NCI-H524 treated with DMSO at 0.1 percent for 48 hours (cell line): ENCODE measurements at places on chromosomes 7 and 10.
A peak's percentile ranks its signal among the peaks of the same experiment; 100 is the strongest.

DNA sequence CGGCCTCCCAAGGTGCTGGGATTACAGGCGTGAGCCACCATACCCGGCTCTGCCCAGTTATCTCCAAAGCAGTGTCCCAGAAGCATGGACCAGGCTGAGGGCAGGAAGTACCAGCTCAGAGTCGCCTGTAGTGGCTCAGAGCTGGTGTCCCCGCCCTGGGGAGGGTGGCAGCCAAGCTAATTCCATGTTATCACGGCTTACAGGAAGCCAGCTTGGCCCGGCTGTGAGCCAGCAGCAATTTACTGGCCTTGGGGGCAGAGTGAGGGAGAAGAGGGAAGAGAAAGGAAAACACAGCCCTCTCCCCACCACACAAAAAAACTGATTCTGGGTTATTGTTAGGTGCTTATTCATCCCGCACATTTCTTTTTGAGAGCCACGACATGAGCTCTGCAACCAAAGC lies 88.1 kb downstream of the HIP1 start:
- no peak for DNase-seq

DNA sequence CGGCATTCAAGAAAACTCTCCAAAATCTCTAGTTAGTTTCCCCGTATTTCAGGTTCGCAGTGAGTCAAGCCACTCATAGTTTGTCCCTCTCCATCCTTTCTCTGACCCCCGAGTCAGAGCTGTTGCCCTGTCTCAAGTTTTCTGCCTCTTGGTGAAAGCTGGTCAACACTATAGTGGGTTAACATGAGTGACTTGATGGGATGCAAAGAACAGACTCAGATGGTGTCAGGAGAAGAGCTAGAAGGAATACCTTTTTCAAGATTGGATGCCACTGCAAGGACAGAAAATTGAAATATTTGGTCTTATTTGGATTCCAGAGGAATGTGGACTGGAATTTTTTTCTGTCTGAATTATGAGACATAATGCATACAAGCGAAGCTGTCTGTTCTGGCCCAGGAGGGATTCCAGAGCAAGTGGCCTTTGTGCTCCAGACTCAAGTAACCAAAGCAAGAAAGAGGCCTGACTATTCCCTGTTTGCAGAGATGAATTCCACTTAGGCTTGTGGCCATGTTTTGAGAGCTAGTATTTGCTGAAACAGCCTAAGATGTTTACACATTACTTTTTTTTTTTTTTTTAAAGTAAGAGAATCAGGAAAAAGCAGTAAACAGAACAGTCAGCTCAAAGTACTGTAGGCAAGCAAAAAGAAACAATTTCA lies 67.4 kb downstream of the VWC2 start:
- no peak for DNase-seq

DNA sequence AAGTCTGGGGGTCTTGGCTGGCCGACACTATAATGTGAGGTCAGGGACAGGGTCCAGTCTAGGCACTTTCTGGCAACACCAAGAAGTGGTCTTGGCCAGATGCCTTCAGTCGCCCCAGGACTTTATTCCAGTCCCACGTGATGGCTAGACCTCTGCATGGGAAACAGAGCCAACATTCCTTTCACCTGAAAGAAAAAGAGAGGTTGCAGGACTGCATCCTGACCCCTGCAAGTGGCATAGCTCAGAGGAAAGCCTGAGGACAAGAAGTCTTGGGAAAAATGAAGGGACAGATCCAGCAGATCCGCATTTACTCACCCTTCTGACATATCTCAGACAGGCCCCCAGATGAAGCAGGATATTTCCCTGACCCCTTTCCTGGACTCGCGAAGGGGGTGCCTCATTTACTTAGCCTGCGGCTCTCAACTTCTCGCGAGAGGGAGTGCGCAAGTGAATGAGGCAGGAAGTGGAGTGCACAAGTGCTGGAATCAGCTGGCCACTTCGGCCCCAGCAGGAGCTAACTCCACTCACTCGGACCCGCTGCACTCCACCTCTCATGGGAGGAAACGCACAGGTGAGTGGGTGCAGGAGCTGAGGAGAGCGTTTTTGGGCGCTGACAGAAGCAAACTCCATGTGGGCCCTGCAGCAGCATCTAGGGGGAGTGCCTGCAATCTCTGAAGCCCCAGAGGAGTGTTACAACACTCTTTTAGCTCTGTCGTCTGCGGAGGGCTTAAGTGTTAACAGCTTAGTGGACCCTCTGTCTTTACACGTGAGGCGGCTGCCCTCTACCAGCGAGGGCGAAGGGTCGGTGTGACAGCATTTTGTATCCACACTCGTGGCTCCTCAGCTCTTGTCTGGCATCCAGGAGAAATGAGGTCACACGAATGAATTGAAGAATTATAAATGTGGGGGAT lies 916.2 kb upstream of the GHITM start:
- DNase-seq: no peak

- peak; percentile 57 for DNase-seq
Observed at GRCh38 chr7:131111081-131111576, 216.5 kb upstream of the MKLN1 start.

DNA sequence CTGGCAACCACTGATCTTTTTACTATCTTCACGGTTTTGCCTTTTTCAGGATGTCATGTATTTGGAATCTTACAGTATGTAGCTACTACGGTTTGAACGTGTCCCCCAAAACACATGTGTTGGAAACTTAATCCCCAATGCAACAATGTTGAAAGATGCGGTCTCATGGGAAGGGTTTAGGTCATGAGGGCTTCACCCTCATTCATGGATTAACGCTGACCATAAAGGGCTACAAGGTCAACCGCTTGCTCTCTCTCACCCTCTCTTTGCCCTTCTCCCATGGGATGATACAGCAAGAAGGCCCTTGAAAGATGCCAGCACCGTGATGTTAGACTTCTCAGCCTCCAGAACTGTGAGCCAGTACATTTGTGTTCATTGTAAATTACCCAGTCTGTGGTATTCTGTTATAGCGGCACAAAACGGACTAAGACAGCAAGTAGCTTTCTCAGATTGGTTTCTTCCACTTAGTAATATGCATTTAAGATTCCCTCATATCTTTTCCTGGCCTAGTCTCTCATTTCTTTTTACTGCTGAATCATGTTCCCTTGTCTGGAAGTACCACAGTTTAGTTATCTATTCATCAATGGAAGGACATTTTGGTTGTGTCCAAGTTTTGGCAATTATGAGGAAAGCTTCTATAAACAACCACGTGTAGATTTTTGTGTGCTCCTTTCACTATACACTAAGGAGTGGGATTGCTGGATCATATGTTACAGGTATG lies 3.0 kb upstream of the CRYGN start:
- no peak for DNase-seq

DNA sequence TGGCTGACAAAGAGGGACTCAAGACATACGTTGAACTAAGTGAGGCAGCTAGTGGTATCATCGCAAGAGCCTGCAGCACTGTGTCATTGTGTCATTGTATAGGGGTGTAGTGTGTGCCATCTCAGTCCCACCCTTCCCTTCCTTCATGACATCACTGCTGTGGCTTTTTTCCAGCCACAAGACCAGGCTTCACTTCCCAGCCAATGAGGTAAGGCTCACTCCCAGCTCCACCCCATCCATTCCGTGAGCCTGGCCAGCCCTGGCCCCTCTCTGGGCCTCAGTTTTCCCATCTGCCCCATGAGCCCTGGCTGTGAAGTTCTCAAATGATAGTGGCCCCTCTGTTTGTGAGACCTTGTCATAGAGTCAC lies 134.3 kb upstream of the ZMIZ1 start:
- DNase-seq: no peak

DNA sequence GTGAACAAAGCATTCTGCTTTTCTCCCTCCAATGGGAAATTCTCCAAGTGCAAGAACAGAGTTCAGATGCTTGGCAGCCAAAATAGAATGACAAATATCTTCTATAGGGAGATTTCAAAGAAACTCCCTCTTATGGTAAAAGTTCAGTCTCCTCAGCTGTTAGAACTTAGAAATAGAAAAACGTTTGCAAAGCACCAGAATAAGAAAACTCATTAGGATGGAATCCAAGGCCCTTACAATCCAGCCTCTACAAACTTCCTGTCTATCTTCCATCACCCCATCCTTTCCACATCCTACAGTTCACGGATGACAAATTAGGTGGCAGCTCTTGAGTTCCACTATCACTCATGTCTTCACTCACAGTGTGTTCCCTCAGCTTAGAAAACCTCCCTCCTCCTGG lies 25.7 kb downstream of the FAM13C start:
- DNase-seq: no peak

DNA sequence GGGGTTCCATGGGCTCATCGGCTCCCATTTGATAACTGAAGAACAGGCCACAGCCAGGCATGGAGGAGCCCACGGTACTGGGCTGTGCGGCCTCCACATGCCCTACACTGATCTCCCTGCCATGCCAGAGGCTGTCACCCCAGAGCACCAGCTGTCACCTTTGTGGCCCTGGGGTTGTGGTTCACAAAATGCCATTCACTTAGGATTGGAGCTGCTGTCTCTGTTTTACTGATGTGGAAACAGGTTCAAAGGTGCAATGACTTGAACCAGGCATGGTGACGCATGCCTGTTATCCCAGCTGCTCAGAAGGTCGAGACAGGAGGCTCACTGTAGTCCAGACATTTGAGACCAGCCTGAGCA lies 4.3 kb upstream of the UPK3B start:
- no peak for DNase-seq

- DNase-seq: no peak
Observed at GRCh38 chr10:122853665-122854313, 8.1 kb upstream of the CUZD1 start.

- DNase-seq: no peak
Observed at GRCh38 chr7:142587578-142588191, 161.6 kb upstream of the PRSS1 start.

- no peak for DNase-seq
Observed at GRCh38 chr7:38323156-38323555, 49.7 kb upstream of the TARP start.

GRCh38 chr10:18759575-18759974 lies 100.3 kb downstream of the ARL5B start:
- no peak for DNase-seq

DNA sequence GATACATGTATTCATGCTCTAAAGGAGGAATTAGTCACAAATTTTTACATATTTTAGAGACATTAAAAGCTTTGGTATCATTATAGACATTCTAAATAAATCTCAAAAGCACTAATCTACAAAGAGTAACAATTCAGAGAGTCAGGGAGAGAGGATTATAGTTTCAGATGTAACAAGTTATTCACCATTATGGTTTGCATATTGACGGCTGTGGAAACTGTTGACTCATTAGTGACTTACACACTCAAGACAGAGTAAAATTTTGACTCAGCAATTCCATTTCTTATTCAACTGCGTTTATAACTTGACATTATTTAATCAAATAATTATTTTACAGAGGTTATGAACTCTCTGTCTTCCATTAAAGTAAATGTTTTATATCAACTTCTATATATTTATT lies 95.4 kb upstream of the SEMA3C start:
- no peak for DNase-seq

GRCh38 chr7:114554781-114555537 lies 140.3 kb downstream of the FOXP2 start:
- DNase-seq: no peak

GRCh38 chr10:5187867-5188266 lies 2.9 kb upstream of the AKR1C8 start:
- DNase-seq: no peak

- no peak for DNase-seq
Observed at GRCh38 chr7:16369855-16370254, 51.5 kb downstream of the CRPPA start.

GRCh38 chr10:58041901-58042300 lies 225.8 kb downstream of the IPMK start:
- DNase-seq: no peak
